ENCODE measurements at places on chromosomes 4 and X.

DNA sequence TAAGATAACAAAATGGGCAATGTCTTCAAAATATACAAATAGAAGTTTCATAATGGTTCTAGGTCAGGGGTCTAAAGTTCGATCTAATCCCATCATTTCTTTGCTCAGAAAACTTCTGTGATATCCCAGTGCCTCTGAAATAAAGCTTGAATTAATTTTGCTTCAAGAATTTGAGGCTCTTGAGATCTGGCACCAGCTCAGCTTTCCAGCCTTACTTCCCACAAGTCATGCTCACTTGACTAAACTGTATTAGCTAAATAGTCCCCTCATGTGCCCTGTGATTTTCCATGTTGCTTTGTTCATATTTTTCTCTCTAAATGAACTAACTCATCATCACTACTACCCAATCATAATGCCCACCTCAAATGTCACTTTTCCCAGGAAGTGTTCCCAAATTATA, 50.8 kb upstream of the MBNL3 start:
- no peak for DNase-seq

DNA sequence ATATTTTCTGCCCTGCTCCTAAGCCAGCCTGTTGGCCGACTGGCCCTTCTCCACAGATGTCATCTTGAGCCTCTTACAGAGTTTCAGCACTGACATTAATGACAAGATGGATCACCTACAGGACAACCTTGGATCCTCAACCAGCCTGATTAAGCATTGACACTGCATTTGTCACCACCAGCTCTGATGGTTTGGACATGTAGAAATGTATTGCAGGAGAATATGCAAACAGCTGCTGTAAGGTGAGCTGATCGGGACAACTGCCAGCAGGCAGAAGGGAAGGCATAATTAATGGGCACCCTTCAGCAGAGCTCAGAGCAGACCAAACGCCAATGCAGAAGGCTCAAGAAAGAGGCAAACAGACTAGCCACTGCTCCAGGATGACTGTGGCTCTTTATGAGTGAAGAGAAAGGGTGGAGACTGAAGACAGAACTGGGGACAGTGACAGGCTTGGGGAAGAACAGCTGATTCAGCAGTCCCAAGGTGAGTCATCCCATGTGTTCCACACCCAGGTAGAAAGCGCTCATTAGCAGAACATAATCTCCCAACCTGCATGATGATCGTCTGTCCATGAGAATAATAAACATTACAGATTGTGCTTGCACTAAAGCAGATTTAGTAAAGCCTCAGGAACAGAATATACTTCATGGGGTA, 6.7 kb downstream of the CORIN start:
- DNase-seq, result no peak

DNA sequence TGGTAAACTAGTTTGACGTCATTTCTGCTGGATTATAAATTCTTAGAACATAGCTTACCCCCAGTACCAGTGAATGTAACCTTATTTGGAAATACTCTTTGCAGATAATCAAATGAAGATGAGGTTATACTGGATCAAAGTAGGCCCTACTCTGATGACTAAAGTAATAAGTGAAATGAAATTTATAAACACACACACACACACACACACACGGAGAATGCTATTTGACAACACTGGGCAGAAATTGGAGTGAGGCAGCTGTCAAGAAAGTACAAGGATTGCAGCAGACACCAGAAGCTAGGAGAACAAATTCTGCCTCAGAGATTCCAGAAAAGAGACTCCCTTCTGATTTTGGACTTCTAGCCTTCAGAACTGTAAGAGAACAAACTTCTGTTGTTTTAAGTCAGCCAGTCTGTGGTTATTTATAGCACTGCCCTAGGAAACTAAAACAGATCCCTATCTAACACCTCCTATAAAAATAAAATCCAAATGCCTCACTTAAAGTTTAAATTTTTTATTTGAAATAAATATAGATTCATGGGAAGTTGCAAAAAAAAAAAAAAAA, 448.6 kb downstream of the PCDH18 start:
- DNase-seq, result no peak

GRCh38 chr4:80036949-80037685, 35.9 kb downstream of the ANTXR2 start:
- no peak for DNase-seq

DNA sequence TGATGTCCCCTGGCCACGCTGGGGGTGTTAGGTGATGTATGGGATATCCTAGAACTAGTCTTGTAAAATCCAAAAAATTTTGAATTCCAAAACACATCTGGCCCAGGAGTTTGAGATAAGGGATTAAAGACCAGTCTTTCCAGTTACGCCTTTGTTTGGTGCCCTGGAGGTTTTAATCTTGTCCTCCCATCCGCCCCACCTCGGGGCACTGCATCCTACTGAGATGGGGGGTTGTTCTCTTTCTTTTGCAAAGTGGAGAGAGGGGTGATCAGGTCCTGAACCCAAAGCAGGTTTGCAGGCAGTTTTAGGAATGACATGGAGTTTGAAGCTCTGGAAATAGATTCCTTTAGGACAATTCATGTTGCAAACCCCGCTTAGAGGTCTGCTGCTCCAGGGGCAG, 1.8 kb downstream of the SUV39H1 start:
- no peak for DNase-seq

DNA sequence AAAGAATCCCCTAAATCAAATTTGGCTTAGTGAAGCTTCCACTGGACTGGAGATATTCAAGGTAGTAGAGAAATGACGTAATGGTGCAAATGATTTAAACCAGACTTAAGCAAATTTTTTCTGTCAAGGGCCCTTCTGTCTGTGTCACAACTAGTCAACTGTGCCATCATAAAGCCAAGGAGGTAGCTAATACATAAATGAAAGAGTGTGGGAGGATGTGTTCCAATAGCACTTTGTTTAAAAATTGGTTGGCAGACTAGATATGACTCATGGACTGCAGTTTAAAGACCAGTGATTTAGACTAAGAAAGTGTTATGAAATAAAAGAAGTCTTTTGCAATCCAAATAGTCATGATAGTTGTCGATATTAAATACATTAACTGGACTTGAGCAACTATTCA, 24.3 kb upstream of the TEX13C start:
- DNase-seq, result no peak
